ENCODE measurements at places on chromosomes 11 and 22.

DNA sequence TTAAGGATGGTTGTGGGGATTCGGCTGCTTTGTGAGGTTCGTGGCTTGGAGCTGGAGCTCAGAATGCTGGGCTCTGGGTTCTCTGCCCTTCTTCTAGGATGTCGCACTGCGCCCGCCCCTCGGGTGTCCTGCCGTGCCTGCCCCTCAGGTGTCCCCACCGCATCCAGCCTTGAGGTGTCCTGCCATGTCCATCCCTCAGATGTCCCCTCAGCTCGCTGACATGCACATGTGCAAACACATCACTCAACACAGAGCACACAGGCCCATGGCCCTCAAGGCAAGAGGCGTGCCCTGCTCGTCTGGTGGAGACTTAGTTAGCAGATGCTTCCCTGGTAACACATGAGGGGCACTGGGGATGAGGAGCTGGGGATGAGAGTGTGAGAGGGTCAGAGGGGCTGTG lies 359.3 kb downstream of the TBC1D22A start:
- no peak for DNase-seq

DNA sequence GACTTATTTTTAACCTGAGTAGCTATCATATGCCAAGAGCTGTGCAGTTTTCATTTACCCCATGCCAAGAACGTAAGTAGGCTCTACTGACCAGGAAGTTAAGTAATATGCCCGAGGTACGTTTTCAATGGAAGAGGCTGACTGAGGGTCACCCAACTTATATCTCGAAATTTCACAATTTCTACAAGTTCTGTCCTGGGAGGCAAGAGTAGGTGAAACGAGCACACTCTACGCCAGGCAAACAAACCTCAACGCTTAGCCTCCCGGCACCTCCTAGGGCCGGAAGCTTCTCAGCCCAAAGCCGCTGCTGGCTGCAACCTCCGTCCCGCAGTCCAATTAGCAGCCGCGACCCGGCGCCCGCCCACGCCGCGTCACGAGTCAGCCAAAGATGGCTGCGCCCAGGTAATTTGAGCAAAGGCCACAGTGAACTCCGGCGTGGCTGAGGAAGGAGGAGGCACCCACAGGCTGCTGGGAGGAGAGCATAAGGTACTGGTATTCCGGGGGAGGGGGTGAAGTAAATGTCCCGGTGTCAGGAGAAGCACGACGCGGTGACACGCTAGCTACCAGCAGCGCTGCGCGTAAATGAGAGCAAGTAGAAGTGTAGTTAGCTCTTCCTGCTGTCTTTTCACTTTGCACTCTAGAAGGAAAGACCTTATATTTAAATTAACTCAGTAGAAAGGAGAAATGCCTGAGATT lies at the start of gene TMEM126A:
TMEM126A (plus strand) TSS at position 364 of the 696 bp plus-strand sequence. CDS start 2,289 bp downstream, outside the sequence.
- peak; percentile 88 for DNase-seq

DNA sequence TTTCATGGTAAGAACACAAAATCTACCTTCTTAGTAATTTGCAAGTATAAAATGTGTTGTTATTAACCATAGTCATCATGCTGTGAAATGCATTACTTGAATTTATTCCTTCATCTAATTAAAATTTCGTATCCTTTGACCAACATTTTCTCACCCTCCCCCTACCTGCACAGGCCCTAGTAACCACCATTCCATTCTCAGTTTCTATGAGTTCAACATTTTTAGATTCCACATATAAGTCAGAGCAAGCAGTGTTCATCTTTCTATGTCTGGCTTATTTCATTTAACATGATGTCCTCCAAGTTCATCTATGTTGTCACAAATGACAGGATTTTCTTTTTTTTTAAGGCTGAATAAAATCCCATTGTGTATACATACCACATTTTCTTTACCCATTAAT lies 43.5 kb upstream of the CCDC179 start:
- no peak for DNase-seq

GRCh38 chr11:46641639-46642038 lies 24.3 kb downstream of the ATG13 start:
- no peak for DNase-seq

- no peak for DNase-seq
These were observed 92.9 kb downstream of the RPS6KA4 start for GRCh38 chr11:64451856-64452255.

- no peak for DNase-seq
These were observed 230.0 kb downstream of the CTTN start for GRCh38 chr11:70628176-70628854.

DNA sequence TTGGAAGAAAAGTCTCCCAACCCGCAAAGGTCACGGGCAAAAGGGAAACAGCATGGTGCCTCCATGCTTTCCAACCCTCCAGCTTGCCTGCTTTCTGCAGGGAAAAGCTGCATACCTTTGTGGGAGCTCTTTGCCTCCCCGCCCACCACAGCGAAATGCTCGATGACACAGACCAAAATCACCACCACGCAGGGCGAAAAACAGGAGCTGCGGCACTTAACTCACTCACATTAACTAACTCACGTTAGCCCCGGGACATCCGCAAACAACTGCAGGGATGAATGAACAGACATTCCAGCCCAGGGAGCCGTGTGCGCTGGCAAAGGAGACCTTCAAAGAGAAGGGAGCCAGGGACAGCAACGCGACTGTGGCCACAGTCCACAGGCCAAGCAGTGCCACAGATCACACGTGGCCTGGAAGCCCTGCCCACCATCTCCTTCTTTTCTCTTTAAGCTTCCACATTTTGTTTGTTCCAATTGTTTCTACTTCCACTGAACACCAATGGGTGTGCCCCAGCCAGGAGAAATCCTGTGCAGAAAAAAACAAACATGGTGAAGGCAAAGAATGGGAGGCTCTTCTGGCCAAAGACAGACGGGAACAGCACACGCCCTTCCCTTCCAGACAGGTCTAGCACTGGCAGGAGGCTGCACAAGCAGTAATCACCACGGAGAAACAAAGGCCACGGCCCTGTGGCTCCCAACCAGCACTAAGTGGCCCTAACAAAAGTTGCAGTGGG lies 39.3 kb downstream of the DUSP8 start:
- DNase-seq: no peak

DNA sequence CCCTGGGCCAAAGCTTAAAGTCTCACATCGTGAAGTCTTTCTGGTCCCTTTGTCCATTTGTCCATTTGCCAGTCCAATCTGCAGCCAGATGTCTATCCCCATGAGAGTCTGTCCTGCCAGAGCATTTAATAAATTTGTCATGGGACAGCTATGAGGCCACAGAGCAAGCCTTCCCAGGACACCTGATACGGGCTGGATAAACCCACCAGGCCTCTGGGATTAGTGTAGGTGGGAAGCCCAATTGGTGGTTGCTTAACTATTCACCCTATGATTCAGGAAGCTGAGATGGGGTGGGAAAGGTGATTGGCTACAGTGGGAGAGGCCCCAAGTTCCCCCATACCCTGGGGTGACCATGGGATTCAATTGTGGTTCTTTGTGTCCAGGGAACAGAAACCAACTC lies 39.9 kb downstream of the MYEOV start:
- DNase-seq: no peak

- DNase-seq: no peak
These were observed 7.7 kb downstream of the RHBDD3 start for GRCh38 chr22:29260031-29260560.

DNA sequence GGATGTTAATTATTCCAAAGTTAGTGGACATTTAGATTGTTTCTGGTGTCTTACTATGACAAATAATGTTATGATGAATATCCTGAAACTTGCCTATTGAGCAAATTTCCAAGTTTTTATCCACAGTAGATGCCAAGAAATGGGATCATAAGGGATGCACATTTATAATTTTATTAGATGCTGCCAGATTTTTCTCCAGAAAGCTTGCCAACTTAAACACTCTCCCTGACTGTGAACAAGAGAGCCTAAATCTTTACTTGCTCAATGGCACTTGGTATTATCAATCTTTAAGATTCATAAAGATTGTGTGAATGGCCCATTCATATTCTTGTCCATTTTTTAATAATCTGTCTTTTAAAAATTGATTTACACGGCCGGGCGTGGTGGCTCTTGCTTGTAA lies 82.4 kb downstream of the SPON1 start:
- DNase-seq: no peak

DNA sequence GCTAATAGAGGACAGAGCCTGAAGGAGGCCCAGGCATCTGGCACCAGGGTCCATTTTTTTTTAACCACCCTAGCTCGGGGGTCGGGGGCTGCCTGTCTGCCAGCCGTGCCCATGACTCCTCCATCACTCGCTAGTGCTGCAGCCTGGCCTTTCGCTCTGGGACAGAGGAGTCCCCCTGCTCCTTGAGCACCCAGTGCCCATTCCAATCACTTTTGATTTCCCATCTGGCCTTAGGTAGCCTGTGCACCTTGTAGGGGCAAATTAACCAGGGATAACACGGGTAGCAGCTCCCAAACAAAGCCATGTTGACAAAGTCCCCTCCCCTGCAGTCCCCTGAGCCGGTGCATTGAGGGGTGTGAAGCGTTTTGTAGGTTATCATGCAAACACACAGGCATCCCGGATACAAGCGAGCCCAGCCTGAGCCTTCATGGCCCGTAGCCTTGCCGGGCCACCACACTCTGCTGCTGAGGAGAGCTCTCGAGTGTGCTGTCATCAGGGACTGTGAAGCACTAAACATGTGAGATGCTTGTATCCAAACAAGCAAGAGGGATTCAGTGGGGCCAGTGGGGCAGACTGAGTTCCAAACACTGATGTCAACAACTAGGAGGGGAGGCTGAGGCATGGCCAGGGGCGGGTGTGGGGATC lies 208.7 kb downstream of the DSCAML1 start:
- DNase-seq: no peak

DNA sequence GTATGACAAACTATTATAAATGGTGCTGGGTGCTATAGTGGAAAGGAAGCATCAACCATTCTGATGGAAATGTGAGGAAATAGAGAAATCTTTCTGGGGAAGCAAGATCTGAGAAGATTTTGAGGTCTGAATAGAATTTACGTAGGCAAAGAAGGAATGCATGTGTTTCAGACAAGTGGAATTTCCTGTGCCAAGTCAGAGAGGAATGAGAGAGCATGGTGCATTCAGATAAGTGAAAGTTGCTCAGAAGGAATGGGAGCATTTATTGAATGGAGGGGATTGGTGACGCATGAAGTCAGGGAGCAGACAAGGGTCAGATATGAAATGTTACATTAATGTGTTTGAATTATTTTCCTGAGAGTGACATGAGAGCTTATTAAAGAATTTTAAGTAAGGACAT lies 725.5 kb downstream of the METTL15 start:
- DNase-seq: peak; percentile 26

GRCh38 chr11:125163431-125164063 lies 1.0 kb upstream of the PKNOX2 start:
- no peak for DNase-seq

GRCh38 chr22:30460147-30460546 lies 11.7 kb downstream of the SEC14L3 start:
- DNase-seq: no peak

DNA sequence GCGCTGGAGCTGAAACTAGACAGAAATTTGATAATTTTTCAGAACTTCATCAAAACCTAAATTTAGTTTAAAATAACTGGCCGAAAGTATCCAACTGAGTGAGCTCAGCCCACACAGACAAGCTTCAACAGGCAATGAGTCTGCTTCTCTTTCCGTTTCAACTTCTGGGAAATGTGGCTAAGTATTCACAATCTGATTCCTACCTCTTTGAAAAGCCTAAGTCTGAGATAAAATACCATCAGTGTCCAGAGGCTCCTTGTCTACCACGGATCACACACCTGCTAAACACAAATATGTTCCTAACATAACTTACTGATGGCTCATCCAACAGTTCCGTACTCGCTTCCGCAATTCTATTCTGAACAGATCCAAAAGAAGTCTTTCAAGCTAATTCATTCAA lies 8.5 kb downstream of the SIK3 start:
- DNase-seq: no peak

DNA sequence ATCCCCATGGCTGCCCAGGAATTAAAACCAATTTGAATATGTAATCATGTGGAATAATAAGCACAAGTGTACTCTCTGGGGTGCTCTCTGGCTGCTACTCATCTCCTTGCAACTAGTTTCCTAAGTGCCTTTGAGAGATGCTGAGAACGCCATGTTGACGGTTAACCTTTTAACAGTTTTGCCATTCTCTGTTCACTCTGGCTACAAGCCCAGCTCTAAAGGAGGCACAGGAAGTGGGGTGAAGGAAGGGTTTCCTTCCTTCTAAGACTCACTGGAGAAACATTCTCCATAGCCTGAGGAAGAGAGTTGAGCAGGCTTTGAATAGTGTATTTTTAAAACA lies 122.0 kb upstream of the ZC3H12C start:
- DNase-seq: no peak

DNA sequence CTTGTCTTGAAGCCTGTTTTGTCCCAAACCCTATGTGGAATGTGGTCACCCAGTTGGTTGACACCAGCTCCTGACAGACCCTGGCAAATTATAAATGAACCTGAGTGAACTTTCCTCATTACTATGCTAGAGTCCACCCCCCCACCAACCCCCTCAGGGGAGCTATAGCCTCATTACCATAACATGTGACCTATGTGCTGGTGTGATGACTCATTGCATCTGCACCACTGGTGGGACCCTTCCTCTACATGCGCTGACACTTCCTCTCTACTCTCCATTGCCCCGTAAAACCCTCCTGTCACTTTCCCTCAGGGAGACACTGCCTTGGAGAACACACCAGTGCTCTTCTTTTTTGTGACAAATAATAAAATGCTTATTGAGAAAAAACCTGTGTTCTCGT lies 105.0 kb upstream of the SESN3 start:
- no peak for DNase-seq

DNA sequence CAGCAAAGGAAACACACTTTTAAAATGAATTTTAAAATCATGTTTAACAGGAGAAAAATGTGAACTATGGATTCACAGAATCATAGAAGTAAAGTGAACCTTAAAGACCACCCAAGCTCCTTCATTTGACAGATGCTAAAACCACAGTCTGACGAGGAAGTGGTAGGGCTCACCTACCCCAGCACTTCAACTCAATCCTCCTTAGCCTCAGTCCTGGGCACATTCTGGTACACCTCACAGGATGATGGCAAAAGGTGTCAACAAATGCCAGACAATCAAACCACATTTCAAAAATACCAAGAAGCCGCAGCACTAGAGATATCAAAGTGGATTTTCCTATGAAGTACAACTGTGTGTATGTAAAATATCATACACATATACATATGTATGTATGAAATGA lies 43.1 kb downstream of the PITPNB start:
- DNase-seq: no peak

DNA sequence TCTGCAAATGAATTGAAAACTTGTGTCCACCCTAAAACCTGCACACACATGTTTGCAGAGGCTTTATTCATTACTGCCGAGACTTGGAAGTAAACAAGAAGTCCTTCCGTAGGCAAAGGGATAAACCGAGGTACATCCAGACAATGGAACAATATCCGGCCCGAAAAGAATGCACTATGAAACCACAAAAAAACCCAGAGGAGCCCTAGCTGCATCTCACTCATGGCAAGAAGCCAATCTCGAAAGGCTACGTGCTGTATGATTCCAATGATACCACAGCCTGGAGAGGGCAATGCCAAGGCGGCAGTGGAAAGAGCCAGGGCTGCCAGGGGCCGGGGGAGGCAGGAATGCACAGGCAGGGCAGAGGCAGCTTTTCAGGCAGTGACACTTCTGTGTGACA lies 3.2 kb upstream of the MRPL23 start:
- DNase-seq: no peak

DNA sequence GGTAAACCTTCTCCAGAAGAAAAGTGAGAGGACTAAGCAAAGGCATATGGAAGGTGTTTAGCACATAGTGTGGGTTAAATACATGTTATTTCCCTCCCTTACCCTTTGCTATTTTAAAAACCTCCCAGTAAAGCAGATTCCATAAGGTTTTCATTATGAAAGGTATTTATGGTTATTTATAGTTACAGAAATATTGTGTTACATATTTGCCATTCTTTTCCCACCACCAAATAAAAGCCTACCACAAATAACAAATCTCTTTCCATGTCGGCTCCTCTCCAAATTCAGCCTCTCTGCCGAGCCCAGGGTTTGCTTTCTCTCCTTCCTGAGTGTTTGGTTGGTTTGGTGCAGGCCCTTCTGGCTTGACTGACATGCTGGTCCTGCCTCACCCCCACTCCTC lies 64.4 kb downstream of the INSC start:
- DNase-seq: no peak
